Epithelial cell of proximal tubule (primary cell): ENCODE measurements at places on chromosomes 4 and X. TPM values are rescaled to one million over a fixed set of nuclear protein-coding genes. Genes with fewer than 3 reads are reported as not detected.

KDM5C gene
- 39.2 and 60.0 TPM in 2 replicates for total RNA-seq

GAGE12H gene
- not detected in 2 replicates for total RNA-seq

BTC gene
- total RNA-seq, result 3.6 and 5.4 TPM in 2 replicates

SPANXN3 gene
- total RNA-seq, result not detected in 2 replicates

MAGEB2 gene
- total RNA-seq, result not detected in 2 replicates

HTT gene
- total RNA-seq, result 29.4 and 32.5 TPM in 2 replicates

PORCN gene
- total RNA-seq, result 6.6 and 18.7 TPM in 2 replicates

FREM3 gene
- total RNA-seq, result not detected in 2 replicates

SSX4B gene
- not detected in 2 replicates for total RNA-seq

UGT2B15 gene
- total RNA-seq, result not detected in 2 replicates

SLC9B1 gene
- total RNA-seq, result 0.43 and 1.1 TPM in 2 replicates

VCX2 gene
- total RNA-seq, result not detected in 2 replicates

ANXA3 gene
- 354 and 367 TPM in 2 replicates for total RNA-seq

RIPPLY1 gene
- not detected in 2 replicates for total RNA-seq

WDFY3 gene
- total RNA-seq, result 23.6 and 35.1 TPM in 2 replicates
